ENCODE measurements at places on chromosomes 16 and 17. TPM values are rescaled to one million over a fixed set of nuclear protein-coding genes. Genes with fewer than 3 reads are reported as not detected.

GRCh38 chr17:70072546-70073309 lies 2.3 kb upstream of the KCNJ16 start:
- DNase-seq: no peak

DNA sequence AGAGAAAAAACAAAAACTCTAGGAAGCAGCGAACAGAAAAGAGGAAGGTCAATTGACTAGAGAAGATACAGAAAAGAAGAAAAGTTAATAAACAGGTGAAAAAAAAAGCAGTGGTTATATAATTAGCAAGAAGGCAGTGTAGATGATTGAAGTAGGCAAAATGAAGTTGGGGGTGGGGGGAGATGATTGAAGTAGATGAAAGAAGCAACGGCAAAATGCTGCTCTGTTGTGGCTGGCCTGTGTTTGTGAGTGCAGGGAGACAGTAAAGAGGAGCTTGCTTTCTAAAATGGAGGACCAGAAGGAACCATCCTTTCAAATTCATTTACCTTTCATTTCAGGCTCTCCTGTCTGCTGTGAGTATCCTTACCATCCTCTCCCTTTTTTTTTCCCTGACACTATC lies 3.6 kb downstream of the EVI2B start:
- no peak for DNase-seq

- peak; percentile 6 for DNase-seq
Observed at GRCh38 chr17:37792787-37793186, 47.9 kb upstream of the HNF1B start.

- no peak for DNase-seq
Observed at GRCh38 chr16:86471896-86472295, 38.4 kb upstream of the FOXF1 start.

DNA sequence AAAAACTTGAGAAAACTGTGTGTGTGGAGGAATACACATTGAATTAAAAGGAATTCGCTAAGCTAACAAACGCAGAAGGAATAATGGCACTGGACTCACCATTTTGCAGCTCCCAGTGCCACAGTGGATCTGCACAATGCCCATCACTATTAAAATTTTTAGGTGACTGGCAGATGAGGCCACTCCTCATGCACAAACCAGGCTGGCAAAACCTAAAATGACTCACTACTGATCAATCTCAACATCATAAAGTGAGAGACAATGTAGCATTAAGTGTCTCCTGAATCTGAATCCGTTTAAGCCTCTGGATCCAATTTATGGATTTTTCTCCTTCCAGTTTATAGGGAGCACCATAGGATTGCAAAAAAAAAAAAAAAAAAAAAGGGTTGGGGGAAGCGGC lies 20.6 kb downstream of the MYH10 start:
- no peak for DNase-seq

FAM20A gene
- total RNA-seq: 0.16 TPM

KRTAP4-5 gene
- not detected for total RNA-seq

TPPP3 gene
- total RNA-seq: 67.0 TPM

EFNB3 gene
- total RNA-seq: 1.5 TPM

NLRC5 gene
- 15.7 TPM for total RNA-seq

EFCAB13 gene
- 1.9 TPM for total RNA-seq

ZG16 gene
- not detected for total RNA-seq

TMEM238L gene
- total RNA-seq: not detected

HP gene
- not detected for total RNA-seq

TAT gene
- total RNA-seq: not detected

All from myocyte (in vitro differentiated cells).